ENCODE measurements at places on chromosomes 16 and 17.

- peak; percentile 83 for DNase-seq
These were observed 6.2 kb upstream of the TBKBP1 start for GRCh38 chr17:47687748-47688147.

DNA sequence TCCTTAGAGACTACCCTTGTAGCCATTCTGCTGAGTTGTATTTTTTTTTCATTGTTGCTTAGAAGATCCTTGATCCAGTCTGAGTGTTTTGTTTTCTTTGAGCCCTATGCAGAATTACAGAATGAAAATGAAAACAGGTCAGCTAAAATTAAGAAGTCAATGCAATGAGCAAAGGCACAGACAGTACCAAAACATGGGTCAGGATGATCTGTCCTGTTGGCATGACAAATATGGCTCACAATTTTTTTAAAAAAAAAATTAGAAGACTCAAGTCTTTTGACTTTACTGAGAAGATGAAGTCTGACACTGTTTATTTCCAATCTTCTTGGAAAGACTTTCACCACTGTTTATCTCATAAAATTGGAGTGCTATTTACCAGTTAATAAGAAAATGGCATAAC, 32.4 kb downstream of the KCNJ16 start:
- DNase-seq = no peak

GRCh38 chr17:69654981-69655855, 240.7 kb downstream of the MAP2K6 start:
- DNase-seq = no peak

DNA sequence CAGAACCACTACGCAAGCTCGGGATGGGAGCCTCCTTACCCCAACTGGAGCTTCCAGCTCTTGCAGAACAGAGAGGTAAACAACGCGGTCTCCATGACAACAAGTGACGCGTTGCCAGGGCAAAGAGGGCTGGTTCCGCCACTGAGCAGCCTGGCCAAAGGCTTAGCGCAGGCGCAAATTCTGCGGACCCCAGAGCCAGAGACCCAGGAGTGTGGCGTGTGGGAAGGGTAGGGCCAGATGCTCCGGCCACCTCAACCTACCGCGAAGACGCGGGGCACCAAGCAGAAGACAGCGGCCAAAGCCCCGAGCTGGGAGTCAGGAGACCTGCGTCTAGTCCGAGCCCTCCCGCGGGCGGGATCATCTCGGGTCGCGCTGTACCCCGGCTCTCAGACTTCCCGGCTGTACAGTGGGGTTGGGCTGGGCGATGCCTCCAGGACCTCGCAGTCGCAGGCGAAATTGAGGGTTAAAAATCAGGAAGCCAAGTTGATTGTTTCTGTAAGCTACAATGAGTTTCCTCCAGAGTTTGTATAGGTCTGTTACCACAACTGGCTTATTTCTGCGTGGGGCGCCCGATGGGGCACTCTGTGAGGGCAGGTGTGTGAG, at the start of gene TEKT1:
TEKT1 (minus strand) TSS at position 69 of the 603 bp plus-strand sequence. CDS start 1,353 bp downstream, outside the sequence.
- DNase-seq = peak; percentile 52

DNA sequence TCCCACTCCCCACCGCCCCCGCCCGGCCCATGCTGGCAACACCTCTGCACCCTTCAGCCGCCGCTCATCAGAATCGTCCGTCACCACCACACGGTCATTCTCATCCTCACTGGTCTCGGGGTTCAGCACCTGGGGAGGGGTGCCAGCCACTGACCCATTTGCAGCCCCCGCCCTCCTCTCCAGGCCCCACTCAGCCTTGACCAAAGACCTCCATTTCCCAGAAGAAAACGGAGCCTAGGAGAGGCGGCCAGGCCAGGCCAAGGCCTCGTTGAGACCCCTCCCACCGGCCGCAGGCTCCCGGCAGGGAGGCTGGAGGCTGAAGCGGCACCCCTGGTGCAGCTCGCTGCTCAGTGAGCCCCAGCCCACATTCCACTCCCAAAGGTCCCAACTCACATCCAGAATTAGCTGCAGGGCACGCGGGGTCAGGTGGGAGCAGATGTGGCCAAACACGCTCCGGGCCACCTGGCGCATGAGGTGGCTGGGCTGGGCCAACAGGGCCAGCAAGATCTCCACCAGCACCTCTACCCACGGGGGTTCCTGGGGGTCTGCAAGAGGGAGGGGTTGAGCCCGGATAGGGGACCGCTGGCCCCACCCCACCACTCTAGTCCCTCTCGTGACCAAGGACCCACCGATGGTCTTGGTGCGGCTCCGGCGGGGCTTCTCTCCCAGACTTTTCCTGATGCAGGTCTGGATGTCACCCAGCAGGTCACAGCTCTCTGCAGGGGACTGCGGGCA, 9.8 kb downstream of the MYBBP1A start:
- DNase-seq = no peak

GRCh38 chr16:56600398-56600999, 7.9 kb upstream of the MT2A start:
- DNase-seq = peak; percentile 53

DNA sequence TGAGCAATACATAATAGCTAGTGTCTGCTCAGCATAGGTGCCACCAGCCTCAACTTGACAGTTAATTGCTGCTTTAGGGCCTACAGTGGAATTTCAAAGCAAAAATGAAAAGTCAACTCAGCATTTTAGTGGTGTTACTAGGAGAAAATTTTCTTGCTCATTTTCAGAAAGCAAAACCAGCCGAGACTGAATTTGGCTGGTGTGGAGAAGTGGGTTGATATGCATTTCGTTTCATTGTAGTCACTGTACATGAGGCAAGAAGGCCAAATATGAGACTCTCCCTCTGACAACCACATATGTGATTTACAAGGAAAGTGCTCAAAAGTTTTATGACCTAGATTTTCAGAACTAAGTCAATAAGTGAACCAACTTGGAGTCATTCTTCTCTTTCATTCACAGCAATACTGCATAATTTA, 54.0 kb downstream of the DUSP14 start:
- no peak for DNase-seq

DNA sequence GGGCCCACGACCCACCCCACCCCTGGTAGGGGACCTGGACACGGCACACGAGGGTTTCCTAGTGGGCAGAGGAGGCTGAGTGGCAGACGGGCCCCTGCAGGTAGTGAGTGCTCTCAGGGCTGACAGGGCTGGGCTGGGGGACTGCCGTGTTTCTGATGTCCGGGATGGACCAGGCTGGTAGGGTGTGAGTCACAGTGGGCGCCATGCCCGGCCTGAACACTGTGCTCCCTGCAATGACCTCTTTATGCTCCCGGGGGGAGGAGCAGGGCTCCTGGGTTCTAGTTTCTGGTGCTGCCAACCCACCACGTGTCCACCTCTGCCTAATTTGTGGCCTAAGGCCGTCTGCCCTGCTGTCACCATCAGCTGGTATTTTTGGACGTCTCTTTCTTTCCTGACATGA, 26.3 kb downstream of the ARHGAP23 start:
- peak; percentile 99 for DNase-seq

DNA sequence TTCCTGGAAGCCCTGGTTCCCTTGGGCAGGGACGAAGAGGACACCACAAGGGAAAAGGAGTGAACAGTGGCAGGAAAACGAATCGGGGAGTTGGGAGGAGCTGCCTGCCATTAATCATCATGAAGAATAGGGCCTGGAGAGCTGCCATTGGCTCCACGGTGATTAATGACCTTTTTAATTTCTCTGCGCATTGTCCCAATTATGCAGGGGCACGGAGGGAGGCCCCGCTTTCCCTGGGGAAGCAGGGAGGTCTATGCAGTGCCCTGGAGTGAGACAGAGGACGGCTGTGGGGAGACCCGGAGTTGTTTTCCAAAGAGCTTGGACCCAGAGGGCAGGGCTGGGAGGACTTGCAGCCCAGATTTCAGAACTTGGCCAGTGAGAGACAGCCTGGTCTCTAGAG, 338.9 kb upstream of the C16orf82 start:
- peak; percentile 12 for DNase-seq

GRCh38 chr16:249431-249830, 14.8 kb downstream of the FAM234A start:
- no peak for DNase-seq

DNA sequence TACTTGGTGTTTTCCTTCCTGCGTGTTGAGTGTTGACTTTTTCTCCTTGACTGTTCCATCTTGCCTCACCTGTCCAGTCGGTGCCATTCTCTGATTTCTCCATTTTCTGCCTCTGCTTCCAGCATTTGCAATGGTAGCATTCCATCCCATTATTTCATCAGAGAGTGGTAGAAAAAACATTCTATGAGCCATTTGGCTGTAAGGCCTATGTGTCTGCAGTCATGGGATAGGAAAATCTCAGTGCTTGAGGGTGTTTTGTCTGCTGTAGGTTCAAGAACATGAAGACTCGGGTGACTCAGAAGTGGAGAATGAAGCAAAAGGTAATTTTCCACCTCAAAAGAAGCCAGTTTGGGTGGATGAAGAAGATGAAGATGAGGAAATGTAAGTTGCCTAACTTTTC, 2.7 kb downstream of the UTP18 start:
- DNase-seq = no peak

DNA sequence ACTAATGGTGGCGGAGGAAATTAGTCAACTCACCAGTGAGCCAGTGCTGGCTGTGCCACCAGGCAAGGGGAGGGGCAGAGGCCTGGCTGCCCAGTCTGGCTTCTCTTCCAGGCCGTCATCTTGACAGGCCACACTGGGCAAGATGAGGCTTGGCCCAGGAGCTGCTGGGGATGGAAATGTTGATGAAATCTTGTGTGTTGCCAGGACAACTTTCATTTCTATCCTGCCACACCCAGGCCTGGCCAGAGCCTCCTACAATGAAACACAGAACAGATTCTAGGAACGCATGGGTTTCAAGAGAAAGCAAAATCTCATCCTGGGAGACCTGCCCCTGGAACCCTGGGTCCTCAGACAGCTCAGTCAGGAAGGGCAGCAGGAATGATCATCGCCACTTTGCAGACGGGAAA, 9.3 kb downstream of the HEXIM2 start:
- peak; percentile 29 for DNase-seq

- no peak for DNase-seq
These were observed 80.9 kb upstream of the C17orf78 start for GRCh38 chr17:37294888-37295287.

- DNase-seq = no peak
These were observed 9.5 kb upstream of the IGFBP4 start for GRCh38 chr17:40433551-40434415.

- no peak for DNase-seq
These were observed 25.2 kb upstream of the CRISPLD2 start for GRCh38 chr16:84794626-84795025.

GRCh38 chr16:54454616-54455015, 168.0 kb upstream of the IRX3 start:
- no peak for DNase-seq

DNA sequence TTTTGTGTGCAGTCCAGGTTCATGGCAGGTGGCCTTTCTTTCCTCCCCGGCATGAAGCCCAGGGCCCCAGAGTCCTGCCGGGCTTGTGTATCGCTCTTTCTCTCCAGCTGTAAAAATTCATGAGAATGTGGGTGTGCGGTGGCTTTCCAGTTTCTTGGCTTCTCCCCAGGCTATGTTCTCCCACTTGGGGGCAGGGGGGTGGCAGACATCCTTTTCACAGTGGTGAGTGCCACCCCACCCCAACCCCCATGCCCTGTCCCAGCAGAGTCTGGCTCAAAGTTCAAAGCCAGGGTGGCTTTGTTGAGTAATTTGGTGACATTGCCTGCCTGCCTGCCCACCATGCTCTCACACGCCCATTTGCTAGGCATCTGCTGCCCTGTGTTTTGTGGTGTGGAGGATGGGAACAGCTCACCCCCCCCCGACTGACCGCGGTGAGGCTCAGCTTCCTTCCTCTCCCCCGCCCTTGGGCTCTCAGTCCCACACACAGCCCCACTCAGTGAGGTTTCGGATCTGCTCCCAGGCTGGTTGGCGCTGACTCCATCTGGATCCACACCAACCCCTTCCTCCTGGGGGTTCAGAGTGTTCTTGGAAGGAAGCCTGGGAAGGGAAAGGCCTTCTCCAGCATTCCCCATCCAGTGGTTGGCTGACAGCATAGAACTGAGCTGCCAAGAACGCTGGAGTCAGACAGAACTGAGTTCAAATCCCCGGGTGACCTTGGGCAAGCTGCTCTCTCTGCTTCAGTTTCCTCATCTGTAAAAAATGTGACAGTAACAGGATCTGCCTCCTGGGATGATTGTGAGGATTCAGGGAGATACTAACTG, 36.0 kb downstream of the CHD9 start:
- peak; percentile 75 for DNase-seq

GRCh38 chr17:37338847-37339246, 36.9 kb upstream of the C17orf78 start:
- no peak for DNase-seq

GRCh38 chr17:28394337-28395116, 11.5 kb downstream of the SLC46A1 start:
- DNase-seq = no peak

DNA sequence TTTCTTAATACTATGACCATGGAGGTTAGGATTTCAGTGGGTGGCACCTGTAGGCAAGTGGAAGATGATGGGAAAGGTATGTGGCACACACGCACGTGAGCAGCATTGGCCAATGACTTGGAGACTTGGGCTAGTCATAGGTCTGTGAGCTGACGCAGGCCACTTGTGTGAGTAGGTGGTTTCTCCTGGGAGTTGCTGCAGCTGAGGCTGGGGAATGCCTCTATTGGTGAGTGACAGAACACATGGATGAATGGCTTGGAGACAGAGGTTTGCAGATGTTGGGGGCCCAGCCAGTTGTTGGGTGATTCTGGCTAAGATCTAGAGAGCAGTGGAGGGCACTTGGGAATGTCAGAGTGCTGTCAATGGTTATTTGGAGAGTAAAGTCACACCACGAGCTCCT, 64.1 kb downstream of the MARF1 start:
- DNase-seq = no peak

GRCh38 chr17:48429156-48429555, 858 bp downstream of the SKAP1 start:
- DNase-seq = no peak

- DNase-seq = no peak
These were observed 1.3 kb upstream of the ZACN start for GRCh38 chr17:76077584-76078110.

DNA sequence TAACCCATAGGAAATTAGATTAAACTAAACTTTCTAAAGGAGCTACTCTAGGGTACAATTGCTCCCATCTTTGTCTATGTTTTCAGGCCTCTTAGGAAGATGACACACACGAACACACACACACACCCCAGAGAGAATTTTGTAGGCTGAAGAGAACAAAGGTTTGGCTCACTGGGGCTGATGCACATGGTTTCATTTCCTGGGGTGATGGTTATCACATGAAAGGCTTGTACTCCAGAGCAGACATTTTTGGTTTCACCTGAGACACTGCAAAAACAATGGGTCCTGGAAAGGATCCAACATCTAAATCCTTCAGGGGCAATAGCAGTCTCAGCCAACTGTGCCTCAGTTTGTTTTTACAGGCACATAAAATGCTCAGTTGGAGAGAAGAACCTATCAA, 62.8 kb downstream of the GRB7 start:
- DNase-seq = no peak

- no peak for DNase-seq
These were observed 18.7 kb downstream of the ITGAL start for GRCh38 chr16:30491229-30491628.

GRCh38 chr17:59277031-59277430, 54.4 kb upstream of the YPEL2 start:
- DNase-seq = no peak

DNA sequence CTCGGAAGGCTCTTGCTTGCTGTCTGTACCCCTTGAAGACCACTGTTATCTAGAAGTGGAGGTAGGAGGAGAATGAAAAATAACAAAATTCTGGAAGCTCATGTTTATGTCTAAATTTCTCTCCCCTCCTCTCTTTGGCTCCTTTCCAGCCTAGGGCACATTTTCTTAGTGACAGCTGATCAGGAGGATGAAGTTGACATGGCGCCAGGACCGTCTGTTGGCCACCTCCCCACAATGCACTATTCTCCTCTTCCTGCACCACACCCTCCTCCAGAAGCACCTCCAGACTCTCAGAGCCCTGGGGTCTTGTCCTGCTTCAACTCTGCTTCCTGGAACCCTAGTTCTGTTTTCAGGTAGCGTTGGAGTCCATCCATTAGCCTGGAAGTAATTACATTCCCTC, 25.5 kb upstream of the SSTR2 start:
- DNase-seq = no peak

All from posterior cingulate gyrus (tissue), 11 donors.